ENCODE measurements at places on chromosomes 3 and 15.
A peak's percentile ranks its signal among the peaks of the same experiment; 100 is the strongest.

GRCh38 chr3:165158011-165158410 lies 38.2 kb downstream of the SLITRK3 start:
- DNase-seq: no peak

DNA sequence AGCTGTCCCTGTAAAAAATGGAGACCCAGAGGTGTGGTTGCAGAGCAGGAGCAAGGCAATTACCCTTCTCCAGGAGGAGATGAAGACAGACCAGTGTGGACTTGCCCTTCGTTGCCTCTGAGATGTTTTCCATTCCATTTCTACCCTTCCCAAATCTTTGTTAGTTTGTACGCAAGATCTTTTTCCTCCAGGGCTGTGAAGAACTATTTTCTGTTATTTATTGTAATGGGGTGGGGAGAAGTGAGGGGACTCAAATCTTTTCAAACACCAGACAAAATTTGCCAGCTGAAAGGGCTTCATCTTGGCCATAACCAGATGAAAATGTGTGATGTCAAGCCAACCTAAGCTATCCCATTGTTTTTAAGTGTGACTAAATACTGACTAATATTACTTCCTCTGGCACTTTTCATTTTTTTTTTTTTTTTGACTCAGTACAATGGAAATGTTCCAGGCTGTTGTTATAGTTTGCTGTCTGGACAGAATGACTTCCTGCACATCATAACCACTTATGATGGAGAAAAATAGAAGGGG lies 271.3 kb upstream of the TPRG1 start:
- DNase-seq: no peak

- DNase-seq: peak; percentile 76
These were observed 26.6 kb downstream of the ILDR1 start for GRCh38 chr3:121995161-121996137.

- no peak for DNase-seq
These were observed 12.1 kb upstream of the CNBP start for GRCh38 chr3:129195731-129196256.

DNA sequence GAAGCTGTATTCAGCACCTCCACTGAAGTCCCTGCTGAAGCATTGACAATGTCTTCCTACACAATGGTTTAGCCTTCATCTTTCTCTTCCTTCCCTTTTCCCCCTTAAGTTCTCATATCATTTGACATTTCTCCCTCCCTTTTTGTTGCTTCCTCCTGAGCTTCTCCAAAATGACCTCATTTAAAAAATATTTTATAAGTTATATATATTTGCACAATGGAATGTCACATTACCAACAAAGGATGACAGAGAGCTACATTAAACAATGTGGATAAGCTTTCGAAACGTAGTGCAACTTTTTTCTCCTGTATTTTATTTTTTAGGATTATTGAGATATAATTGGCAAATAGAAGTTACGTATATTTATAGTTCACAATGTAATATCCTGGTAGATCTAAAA lies 13.2 kb upstream of the DLG1 start:
- no peak for DNase-seq

DNA sequence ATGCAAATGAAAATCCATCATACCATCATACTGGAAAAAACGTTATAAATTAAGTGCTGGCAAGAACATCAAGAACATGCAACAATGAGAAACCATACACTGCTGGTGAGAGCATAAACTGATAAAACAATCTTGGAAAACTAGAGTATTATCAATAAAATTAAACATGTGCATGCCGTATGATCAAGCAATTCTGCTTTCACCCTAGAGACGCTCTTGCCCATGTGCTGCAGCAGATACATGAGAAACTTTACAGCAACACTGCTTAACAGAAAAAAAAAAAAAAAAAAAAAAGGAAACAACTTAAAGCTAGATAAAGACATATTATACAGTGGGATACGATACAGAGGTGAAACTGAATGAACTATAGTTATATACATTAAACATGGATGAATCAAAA lies 21.8 kb downstream of the SPG11 start:
- DNase-seq: no peak

- DNase-seq: no peak
These were observed 378.3 kb downstream of the CNTN4 start for GRCh38 chr3:2476996-2477395.

DNA sequence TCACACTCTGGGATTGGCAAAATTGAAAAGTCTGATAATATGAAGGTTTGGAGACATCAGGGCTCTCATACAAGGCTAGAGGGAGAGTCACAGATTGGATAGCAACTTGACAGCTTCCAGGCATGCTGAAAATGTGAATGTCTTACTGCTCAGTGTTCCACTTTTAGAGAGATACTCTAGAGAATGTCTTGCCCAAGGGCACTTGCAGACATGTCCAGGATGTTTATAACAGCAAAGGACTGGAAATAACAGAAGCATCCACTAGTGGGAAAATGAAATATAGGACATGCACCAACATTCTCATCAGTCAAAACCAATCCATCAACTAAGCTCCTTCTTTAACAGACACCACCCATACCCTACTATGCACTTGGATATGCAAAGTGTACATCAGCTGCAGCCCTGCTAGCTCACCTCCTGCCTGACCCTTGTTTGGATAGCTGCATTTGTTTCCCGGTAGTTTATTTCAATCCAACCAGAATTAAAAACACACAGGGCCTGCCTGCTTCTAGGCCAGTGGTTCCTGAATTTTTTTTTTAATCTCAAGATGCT lies 101.6 kb upstream of the ARHGEF3 start:
- no peak for DNase-seq

GRCh38 chr3:170760174-170760526 lies 109.8 kb downstream of the RPL22L1 start:
- DNase-seq: no peak
